Activated CD4-positive, CD25-positive, alpha-beta regulatory T cell (primary cell): ENCODE measurements at places on chromosomes 13 and 19.

DNA sequence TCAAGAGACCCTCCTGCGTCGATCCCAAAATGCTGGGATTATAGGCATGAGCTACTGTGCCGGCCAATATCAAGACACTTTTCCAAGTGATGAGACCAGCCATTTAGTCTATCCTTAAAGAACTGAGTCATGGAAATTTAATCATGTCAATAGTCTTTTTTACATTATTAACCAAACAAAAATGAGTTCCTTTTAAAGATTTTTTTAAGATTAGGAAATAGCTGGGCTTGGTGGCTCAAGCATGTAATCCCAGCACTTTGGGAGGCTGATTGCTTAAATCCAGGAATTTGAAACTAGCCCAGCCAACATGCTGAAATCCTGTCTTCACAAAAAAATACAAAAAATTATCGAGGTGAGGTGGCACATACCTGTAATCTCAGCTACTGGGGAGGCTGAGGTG is 16.7 kb upstream of the ZNF564 start:
- no peak for DNase-seq

GRCh38 chr13:74111399-74111798 is 22.8 kb downstream of the KLF12 start:
- no peak for DNase-seq

GRCh38 chr19:17321655-17322489 is 12.5 kb downstream of the DDA1 start:
- DNase-seq: no peak

DNA sequence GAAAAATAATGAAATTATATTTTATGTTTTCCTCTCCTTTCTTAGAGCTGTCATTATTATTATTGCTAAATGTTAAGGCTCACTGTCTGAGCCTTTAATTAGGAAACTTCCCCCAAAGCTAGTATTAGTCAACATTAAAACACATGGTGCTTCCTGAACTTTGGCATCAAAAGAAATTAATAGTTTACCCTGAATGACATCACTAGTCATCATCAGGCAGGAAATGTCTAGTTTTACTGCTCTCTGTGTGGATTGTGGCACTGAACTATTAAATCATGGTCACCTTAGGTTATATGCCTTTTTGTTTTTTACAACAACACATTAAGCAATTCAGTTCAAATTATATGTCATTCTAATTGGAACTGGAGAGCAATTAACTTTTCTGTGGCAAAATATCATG is 595.5 kb downstream of the SLITRK1 start:
- DNase-seq: no peak

DNA sequence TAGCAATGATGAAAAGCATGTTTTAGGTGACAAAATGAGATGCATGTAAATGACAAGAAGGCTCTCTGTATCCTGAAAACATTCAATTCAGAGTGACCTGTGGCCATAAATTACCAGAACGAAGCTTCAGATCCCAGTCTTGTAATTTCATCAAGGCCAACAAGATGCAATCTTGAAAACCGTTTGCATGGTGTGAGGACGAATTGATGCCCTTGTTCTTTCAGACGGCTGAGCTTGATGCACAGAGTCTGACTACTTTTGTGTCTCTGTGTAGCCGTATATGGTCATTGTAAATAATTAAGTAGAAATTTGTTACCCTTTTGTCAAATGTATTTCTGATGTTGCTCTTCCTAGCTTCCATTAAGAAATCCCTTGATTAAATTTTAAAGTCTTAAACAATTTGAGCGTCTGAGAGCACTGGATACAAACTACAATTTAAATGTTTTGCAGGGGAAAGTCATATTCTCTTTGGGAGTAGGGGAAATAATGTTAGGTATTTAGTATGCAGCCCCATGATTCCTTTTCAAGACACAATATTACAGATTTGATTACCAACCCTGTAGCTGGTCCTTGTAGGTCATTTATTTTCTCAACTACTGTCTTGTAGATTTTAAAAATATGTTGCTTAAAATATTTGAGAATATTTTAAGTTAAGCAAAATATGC is 125.8 kb upstream of the PCDH9 start:
- DNase-seq: no peak

DNA sequence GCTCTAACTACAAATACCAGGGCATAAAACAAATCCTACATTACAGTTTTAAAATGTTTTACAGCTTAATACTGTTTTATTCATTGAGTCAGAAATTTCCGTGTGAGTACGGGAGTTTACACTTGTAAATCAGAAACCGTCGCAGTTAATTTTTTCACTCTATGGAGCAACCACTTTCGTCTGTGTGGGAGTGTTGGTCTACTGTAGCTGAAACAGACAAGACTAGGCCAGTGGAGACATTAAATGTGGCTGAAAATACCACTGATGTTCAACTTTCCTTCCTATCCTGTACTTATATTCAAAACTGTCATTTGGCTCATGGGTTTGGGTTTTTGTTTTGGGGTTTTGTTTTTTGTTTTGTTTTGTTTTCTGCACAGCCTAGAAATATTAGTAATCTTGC is 268.7 kb downstream of the DCT start:
- no peak for DNase-seq
